Stimulated activated CD8-positive, alpha-beta memory T cell treated with anti-CD3 and anti-CD28 coated beads, Interleukin-2, amount 100 ng/mL, for 48 hours (primary cell): ENCODE measurements at places on chromosomes 3 and 15.

- no peak for DNase-seq
Measured at GRCh38 chr15:40955930-40956540, 2.8 kb downstream of the CHAC1 start.

GRCh38 chr15:64855205-64855975, 13.7 kb downstream of the PLEKHO2 start:
- DNase-seq = no peak

- no peak for DNase-seq
Measured at GRCh38 chr3:46029953-46030543, 2.8 kb upstream of the XCR1 start.

GRCh38 chr3:45055032-45055410, 28.9 kb downstream of the CLEC3B start:
- no peak for DNase-seq

GRCh38 chr3:13801361-13802204, 78.3 kb downstream of the WNT7A start:
- no peak for DNase-seq

DNA sequence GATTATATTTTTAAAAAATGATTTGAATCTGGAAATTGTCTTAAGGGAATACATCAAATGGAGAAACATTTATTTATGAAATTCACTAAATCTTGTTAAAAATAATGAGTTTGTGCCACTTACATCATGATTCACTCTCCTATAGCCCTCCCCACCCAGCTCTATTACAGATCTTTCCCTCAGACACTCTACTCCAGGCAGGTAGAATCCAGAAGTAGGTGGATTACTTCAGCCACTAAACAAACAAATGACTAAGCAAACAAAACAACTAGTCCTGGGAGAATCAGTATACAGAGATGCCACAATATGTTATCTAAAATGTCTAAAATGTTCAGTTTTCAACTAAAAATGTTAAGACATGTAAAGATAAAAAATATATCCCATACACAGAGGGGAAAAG, 608.1 kb upstream of the UBE2E2 start:
- DNase-seq = no peak

GRCh38 chr3:58333206-58334012, 717 bp downstream of the PXK start:
- DNase-seq = no peak
